ENCODE measurements at places on chromosomes 16 and 17.

- peak; percentile 68 for DNase-seq
Measured at GRCh38 chr17:17812211-17813054, 24.4 kb downstream of the SREBF1 start.

DNA sequence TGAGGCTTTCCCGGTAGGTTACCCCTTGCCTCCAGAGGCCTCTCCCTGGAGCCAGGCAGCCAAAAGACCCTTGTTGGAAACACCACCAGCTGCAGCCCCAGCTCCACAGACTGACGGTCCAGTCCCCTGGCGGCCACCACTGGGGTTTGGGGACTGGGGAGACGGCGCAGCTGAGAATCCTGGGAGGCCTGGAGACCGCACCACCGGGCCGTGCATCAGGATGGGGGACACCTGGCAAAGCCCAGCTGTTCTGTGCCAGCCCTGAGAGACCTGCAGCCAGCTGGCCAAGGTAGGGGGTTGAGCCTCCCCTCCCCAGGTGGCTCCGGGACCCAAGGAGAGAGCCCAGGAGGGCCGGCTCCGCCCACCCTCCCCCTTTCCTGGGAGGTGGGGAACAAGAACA lies 8.3 kb upstream of the SLC38A10 start:
- DNase-seq: no peak

GRCh38 chr17:62064029-62064790 lies 868 bp downstream of the MED13 start:
- no peak for DNase-seq

DNA sequence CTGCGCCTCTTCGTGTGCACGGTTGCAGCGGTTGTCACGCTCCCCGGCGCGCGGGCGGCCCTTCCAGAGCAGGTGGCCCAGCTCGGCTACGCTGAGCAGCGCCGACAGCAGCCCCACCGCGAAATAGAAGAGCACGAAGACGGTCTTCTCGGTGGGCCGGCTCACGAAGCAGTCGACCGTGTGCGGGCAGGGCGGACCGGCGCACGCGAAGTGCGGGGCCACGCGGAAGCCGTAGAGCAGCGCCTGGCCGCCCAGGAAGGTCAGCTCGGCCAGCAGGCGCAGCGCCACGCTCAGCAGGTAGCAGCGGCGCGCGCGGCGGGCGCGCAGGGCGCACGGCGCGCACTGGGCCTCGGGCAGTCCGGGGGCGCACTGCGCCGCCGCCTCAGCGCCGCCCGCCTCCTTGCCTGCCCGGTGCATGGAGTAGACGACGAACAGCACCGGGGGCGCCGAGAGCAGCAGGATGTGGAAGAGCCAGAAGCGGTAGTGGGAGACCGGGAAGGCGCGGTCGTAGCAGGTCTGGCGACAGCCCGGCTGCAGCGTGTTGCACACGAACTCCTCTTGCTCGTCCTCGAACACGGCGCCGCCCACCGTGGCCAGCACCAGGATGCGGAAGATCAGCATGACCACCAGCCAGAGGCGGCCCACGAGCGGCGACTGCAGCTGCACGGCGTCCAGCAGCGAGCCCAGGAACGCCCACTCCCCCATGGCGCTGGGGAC lies 1.3 kb downstream of the GJD3 start:
- no peak for DNase-seq

GRCh38 chr17:52738791-52739190 lies 580.3 kb upstream of the CA10 start:
- DNase-seq: no peak

DNA sequence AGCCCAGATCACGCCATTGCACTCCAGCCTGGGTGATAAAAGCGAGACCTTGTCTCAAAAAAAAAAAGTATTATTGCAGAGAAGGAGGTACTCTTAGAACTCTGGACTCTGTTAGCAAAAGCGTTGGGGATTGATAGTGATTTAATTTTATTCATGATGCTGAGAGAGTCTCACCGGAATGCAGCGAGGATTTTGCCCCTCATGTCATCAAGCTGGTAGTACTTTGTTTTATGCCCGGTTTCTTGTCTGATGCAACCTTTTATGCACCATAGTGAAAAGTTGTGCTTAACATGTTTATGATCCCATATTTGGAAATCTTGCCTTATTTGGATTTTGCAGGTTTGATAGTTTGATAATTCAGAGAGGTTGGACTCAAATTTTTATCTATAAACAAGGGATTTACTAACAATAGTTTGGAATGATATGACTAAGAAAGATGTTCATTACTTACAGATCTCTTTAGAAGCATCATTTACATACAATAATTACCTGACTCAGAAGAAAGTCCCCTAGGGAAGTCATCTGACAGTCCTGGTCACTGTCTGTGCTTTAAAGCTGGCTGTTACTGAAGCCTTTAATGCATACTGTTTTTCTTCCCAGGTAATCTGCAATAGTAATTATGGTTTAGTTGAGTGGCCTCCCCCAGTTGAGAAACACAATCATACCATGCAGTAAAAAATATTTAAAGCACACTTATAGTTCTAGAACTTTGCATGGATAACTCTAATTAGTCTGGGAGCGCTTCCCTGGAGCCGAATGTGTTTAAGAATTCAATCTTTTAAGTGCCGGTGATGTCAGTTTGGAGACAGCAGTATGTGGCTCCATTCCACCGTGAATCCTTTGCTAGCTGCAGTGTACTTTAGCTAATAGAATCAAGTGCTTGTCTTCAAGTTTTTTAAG lies 120.9 kb downstream of the PRKCA start:
- DNase-seq: no peak
